ENCODE measurements at places on chromosomes 2 and 18.

DNA sequence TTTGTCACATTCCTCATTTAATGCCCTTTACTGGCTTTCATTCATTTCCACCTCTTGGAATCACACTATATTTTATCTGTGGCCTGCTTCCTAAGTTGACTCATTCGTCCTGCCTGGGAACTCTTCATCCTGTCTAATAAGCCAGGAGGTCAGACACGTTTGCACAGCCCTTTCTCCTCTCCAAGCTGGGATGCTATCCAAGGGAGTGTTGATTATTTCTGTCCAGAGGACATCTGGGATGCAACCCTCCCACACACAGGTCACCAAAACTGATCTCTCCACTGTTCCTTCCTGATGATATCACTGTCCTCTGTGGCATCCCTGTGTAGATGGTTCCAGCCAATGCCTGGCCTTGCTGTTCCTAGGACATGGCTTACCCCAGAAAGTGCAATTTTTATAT, 79.8 kb upstream of the NOSTRIN start:
- DNase-seq = no peak

DNA sequence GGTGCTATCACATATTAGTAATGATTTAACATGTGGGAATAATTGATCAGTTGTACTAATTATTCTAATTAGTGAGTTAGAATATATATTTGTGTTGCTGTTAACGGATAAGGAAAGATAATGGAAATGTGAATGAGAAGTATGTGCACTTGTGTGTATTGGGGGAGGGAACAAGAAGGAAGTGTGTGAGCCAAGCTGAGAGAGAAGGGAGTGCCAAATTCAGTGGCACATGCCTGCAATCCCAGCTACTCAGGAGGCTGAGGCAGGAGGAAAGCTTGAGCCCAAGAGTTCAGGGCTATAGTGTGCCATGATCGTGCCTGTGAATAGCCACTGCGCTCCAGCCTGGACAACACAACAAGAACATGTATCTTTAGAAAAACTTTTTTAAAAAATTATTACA, 9.3 kb downstream of the BARD1 start:
- DNase-seq = no peak

GRCh38 chr2:114495046-114495445, 52.6 kb downstream of the DPP10 start:
- DNase-seq = no peak

- DNase-seq = no peak
Observed at GRCh38 chr2:149418065-149418464, 87.7 kb downstream of the LYPD6 start.

- DNase-seq = peak; percentile 17
Observed at GRCh38 chr2:26346454-26347053, at the start of gene ADGRF3. TSS of gene ADGRF3 (minus strand) at chr2:26346789. CDS start at chr2:26346234, 555 bp downstream.

- DNase-seq = no peak
Observed at GRCh38 chr2:75453384-75454240, 107.1 kb downstream of the EVA1A start.

DNA sequence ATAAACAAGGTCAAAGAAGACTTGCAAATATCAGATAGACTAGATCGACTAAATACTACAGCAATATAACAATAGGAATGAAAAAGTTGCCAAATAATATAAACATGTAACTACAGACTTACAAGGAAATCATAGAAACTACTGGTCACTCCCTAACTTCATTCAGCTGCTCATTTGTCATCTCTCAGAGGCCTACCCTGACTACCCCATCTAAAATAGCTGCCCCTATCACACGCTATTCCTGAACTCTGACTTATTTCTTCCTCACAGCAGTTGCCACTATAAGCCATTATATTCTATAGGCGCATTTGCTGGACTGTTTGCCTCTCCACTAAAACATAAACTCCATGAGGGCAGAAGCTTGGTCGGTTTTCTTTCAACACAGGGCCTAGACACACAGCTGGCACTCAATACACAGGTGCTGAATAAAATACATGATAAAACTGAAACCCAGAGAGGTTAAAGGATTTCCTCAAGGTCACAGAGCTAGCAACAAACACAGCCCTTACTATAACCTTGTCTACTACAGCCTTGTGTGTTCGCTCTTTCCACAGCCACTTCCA, 1.8 kb downstream of the STRN start:
- no peak for DNase-seq

DNA sequence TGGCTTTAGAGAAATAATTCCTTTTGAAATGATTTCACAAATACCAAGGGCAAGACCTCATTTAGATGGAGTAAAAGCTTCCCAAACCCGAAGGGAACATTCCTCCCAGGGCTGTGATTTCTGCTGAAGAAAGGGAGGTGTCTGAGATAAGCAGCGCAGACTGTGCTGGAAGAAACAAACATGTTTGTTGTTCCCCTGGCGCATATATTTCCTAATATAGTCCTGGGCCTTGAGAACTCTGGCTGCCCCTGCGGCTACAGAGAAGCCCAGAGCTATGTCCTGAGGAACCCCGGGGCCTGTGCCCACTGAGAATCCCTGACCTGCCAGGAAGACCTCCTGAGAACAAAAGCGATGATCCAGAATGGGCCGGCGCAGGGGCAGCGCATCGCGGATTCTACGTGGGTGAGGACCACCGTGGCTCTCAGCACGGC, 372.6 kb upstream of the NT5C1B start:
- DNase-seq = no peak

GRCh38 chr2:230680463-230681170, 32.0 kb upstream of the CAB39 start:
- no peak for DNase-seq

DNA sequence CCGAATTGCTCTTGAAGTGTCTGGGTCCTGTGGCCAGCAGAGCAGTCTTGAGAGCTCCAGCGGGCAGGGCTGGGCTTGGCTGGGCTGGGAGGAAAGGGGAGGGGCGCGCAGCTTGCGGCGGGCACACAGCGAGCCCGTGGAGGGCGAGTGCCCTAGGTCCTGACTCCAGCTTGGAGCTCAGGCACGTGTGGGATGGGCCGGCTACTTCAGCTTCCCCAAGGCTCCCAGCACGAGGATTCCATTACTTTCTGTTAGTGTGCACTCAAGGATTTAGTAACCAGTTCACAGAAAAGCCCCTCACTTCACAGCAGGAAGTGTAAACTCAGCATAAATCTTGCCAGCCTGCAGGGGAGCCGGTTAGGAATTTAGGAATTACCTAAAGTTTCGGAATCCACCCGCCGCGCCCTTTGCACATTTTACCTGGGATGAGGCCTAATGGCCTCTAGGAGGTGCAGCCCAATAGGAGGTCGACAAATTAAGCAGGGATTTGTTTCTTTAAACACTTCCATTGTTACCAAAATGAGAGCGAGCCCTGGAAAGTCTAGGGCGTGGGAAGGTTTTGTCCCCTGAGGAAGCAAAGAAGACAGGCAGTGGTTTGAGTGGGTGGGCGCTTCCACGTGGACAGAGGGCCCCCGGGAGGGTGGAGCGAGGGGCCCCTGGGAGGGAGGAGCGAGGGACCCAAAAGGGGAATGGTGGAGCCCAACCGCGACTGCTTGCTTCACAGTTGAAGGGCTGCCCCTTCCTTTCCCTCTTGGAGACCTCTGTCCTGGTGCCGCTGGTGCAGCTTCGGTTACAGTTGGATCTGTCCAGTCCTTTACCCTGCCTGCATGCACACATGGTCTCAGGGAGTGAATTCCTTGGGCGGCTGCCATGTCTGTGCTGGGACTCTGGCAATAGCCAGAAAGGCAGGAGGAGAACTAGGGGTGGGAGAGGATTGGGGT, 93.3 kb downstream of the CTAGE1 start:
- DNase-seq = no peak

Data from NCI-H1092 (cell line).